ENCODE measurements at places on chromosomes 4 and X.

DNA sequence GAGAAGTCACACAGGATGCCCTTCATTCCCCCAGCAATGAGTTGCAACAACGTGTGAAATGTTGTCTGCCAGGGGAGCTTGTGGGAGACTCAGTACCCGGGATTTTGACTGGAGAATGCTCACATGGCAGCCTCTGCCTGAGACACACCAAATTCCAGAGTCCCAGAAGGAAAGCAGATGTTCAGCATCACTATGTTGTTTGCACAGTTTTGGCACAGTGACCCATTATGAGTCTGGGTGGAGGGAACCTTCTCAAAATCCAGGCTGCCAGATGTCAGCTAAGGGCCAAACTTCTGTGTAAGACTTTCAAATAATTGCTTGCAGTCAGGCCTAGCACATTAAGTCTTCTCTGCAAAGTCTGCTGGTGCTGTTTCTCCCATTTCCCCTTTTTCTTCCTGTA lies 1029.7 kb upstream of the TENM3 start:
- DNase-seq, result no peak

DNA sequence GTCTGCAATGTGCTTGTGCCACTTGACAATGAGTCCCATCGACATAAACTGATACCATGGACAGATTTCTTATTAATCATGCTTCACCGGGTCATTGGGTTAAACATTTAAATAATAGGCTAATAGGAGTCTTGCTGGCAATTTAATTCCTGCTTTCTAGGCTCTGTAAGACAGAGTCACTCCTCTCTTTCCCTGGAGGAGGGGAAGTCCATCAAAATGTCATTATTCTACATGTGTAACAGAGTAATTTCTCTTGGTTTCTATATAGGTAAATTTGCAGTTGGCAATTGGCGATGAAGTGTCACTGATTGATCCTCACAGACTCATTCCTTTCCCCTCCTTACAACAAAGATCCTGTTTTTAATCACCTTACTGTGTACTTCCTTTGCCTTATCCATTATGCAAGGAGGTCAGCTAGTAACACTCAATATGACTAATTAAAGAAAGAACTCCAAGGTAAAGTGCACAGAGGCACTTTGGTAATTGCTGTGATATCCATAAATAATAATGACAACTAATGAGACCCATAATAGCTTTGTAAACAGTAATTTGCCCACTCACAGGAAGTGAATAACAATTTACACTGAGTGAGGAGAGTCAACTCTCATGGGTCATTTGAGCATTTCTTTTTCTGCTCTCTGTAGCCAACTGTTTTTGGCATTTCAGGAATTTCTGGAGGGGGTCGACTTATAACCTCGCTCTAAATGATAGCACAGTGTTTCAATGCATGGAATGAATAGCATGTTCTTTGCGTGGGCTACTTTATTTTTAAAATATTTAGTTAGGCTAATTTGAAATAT lies 184.0 kb downstream of the UGT8 start:
- DNase-seq, result no peak

- DNase-seq, result no peak
Observed at GRCh38 chr4:102828497-102828808, 1.1 kb upstream of the UBE2D3 start.

DNA sequence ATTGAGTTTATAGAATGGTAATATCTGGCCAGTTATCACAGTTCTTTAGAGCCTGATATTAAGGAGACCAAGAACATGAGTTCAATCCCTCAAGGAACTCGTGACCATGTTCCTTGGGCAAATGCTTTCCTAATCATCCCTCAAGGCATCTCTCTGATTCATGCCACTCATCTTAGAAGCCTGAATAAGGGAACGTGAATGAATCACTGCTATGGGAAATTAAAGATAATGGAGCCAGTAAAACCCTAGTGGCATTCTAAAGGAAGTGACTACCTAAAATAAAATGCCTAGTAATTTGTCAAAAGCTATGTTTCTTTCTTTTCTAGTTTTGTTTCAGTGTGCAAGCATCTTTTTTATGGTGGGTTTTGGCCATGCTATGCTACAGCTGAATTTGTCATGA lies 1161.3 kb downstream of the C4orf33 start:
- no peak for DNase-seq

DNA sequence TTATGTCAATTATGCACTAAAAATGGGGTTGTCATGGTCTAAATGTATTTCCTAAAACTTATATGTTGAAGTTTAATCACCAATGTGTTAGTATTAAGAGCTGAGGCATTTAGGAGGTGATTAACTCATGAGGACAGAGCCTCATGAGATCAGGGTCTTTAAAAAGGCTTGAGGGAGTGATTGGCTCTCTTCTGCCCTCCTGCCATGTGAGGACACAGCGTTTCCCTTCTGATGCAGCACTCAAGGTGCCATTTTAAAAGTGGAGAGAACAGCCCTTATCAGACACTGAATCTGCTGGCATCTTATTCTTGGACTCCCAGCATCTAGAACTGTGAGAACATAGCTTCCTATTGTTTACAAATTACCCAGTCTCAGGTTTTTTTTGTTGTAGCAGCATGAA lies 581.7 kb downstream of the KCNIP4 start:
- DNase-seq, result no peak

DNA sequence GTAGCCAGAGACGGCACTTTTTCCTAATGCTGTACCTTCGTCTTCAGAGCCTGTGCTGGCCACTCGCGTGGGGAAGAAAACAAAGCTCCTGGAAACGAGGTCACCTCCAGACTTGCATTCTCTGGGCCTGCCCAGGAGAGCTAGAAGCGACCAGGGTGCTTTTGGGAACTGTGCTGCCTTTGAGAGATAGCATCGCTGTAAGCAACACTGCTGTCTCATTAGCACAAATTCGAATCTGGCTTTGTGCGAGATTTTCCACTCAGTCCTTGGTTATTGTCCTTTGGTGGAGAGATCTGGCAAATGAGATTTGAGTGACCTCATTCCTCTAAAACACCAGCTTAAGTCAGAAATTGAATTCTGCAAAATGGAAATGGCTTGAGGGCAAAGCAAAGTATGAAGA lies 66.1 kb upstream of the TLR3 start:
- DNase-seq, result no peak
